CD14-positive monocyte (primary cell): ENCODE measurements at places on chromosomes 2 and 18. TPM values are rescaled to one million over a fixed set of nuclear protein-coding genes. Genes with fewer than 3 reads are reported as not detected.
A peak's percentile ranks its signal among the peaks of the same experiment; 100 is the strongest.

GRCh38 chr2:222747526-222748160 is 76.2 kb downstream of the MOGAT1 start:
- no peak for DNase-seq

DNA sequence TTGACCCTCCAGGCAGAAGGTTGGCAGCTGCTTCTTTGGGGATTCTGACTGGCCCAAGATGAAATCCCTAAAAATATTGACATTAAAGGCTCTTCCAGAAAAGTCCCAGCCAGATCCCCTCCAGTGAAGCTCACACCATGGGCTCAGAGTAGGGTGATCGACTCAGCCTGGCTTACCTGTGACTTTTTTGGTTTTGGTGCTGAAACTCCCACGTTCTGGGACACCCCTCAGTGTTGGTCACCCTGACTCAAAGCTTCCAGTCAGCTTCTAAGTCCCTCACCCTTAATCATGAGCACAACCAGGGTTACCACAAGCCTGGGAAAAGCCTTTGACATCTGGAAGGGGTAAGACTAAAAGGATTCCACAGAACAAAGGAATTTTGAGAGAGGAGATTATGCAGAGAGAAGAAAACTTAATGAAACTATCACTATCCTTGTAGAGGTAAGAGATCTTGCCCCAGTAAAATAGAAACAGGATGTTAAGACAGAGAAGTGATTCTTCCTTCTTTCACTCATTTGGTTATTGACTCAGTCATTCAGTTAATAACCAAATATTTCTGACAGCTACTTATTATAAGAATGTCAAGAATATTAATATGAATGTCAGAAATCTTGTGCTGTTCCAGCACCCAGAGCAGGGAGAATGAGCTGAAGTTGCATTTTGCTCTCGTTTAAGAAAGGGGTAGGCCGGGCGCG is 66.8 kb upstream of the SEC11C start:
- DNase-seq = no peak

GRCh38 chr2:86082756-86083155 is 22.9 kb downstream of the POLR1A start:
- no peak for DNase-seq

- peak; percentile 5 for DNase-seq
These were observed 1752.4 kb upstream of the CELF4 start for GRCh38 chr18:39318008-39318407.

- no peak for DNase-seq
These were observed 80.6 kb upstream of the VRK2 start for GRCh38 chr2:57965961-57966360.

DNA sequence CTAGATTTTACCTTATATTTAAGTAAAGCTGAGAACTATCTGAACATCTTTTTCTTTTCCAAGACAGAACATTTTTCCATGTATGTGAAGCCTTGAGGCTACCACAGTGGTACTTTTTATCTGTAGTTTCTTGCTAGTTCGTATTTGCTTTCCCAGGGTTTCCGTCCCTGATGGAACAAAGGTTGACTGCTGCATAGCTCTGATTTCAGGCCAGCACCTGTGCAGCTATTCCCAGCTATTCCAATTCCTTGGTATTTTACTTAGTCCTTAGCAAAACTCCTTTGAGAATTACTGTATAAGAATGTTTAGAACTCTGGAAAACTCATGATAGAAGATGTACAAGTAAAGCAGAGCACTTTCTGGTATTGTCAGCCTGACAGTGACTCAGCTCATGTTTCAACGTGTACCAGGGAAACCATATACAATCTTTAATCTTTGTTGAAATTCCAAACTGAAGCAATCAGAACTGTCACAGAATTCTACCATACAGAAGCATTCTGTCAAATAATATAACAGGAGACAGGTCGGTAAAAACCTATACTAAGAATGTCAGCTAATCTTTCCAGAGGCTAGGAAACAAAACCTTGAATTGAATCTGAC is 162.2 kb downstream of the PKP4 start:
- no peak for DNase-seq

DNA sequence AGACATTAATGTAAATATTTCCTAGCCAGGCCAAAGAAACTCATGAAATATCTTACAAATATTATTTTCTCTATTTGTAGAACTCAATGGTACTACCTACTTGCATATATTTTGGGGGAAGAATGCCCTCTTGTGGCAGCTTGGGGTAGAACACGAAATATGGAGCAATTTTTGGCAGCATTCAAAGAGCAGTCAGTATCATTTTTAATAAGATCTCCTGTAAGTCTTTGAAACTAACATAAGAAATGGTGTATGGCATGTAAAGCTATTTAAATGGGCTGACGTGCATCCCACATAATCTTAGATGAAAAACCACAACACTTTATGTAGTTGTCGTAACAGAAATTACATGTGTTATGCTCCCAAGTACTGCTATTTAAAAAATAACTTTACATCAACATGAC is 62.3 kb upstream of the CCDC195 start:
- DNase-seq = peak; percentile 25

Gene THAP4
- polyA plus RNA-seq = 25.9 and 38.9 TPM in 2 replicates

Gene NIFK
- polyA plus RNA-seq = 30.6 TPM

Gene EML6
- polyA plus RNA-seq = 0.22 and 0.79 TPM in 2 replicates

Gene ARHGAP28
- not detected in 2 replicates for polyA plus RNA-seq
